SW480 (cell line): ENCODE measurements at places on chromosomes 6 and 20.

GRCh38 chr6:24125980-24126379 lies at the start of gene NRSN1:
NRSN1 (plus strand) TSS chr6:24126215; CDS start chr6:24134328, 8,113 bp downstream.
- no peak for DNase-seq

DNA sequence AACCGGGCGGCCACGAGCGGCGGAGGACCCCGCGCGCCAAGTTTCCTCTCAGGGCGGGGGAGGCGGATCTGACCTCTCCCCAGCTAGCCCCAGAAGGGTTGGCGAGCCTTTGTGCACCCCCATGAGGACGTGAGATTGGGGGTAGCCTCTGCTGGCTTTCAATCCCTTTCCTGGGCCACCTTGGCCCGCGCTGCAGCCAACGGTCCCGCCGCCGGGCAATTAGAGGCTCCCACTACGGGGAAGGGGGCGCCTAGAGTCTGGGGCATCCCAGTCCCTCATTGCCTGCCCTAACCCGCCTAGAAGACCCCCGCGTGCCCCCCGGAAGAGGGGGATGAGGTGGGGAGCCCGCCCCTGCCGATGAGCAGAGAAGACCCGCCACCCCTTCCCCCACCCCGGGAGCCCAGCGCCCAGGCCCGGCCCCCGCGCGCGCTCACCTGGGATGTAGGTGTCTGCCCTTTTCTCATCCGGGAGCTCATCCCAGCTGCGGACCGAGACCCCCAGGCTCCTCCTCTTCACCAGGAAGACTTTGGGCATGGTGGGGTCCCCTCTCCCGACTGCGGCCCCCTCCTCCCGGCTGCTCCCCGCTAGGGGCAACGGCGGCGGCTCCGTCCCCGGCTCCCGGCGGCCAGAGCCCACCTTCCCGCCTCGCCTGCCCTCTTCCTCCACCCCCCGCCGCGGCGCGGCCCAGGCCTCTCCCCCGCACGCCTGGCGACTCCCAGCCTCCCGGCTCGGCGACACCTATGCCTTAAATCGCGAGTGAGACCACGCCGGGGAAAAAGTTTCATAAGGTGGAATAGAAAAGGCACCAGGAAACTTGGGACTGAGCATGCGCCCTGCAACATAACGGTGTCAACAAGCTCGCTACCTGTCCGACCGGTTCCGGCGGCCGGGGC lies at the start of gene OVOL2:
Gene OVOL2 (minus strand): TSS at position 816 of the 893 bp plus-strand sequence. CDS start 282 bp downstream, at position 534.
- DNase-seq = peak; percentile 79

- DNase-seq = no peak
These were observed 8.2 kb downstream of the HELZ2 start for GRCh38 chr20:63565699-63566335.

- peak; percentile 80 for DNase-seq
These were observed 154.8 kb downstream of the PDSS2 start for GRCh38 chr6:107304421-107305025.

GRCh38 chr20:61163031-61163430 lies 89.0 kb upstream of the CDH4 start:
- DNase-seq = no peak

DNA sequence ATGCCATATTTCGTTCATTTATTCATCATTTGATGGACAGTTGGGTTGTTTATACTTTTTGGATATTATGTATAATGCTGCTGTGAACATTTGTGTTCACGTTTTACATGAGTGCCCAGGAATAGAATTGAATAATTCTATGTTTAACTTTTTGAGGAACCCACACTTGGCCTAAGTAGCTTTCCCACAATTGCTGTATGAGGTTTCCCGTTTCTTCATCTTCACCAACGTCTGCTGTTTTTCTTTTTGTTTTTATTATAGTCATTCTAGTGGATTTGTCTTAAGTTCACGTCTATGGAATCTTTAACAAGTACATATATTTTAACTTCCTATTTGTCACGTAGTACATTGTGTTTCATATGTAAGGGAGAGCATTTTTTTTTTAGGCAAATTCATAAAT lies 110.3 kb downstream of the JARID2 start:
- DNase-seq = no peak

DNA sequence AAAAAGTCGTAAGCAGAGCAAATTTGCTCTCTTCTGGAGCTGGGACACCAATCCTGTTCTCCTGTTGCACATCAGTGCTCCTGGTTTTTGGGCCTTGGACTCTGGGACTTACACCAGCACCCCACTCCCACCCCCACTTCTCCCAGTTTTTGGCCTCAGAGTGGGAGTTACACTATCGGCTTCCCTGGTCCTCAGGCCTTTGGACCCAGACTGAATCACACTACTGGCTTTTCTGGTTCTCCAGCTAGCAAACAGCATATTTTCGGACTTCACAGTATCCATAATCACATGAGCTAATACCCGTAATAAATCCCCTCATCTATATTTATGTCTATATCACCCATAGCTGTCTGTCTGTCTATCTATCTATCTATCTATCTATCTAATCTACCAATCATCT lies 23.2 kb upstream of the ASCC3 start:
- no peak for DNase-seq

- DNase-seq = no peak
These were observed 29.5 kb downstream of the GLP1R start for GRCh38 chr6:39077882-39078594.

DNA sequence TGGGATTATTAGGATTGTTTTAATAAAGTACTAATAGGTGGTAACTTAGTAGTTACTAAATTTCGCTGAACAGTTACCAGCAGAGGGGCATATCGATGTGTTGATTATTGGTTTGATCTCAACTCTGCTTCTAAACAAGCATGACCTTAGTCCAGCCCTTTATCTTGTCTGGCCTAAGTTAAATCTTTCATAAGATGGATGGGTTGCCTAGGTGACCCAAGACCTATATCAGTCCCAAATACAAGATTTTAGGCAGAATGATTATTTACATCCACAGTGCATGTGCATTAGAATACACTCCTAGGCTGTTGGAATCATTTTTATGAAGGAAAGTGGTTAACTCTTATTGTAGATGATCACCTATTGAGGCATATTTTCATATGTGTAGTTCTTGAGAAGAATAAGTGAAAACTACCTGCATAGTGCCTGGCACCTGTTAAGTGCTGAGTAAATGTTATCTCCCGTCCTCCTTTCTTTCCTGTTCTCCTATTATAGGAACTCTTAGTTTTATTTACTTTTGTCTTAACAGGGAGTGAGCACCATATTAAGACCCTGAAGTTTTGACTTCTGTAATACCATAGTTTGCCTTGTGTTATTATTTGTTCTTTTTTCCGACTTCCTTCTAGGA lies 1.1 kb downstream of the HSF2 start:
- DNase-seq = no peak

GRCh38 chr6:80098392-80098791 lies 8.1 kb upstream of the BCKDHB start:
- no peak for DNase-seq

GRCh38 chr20:32675223-32675975 lies 1.7 kb upstream of the C20orf203 start:
- DNase-seq = peak; percentile 92

GRCh38 chr20:833450-834150 lies at the start of gene FAM110A:
FAM110A (plus strand) TSS chr20:833715; CDS start chr20:844805, 11,090 bp downstream.
- peak; percentile 95 for DNase-seq

GRCh38 chr20:47335251-47336128 lies 21.0 kb downstream of the ZMYND8 start:
- no peak for DNase-seq

- no peak for DNase-seq
These were observed 230.1 kb downstream of the SAMD5 start for GRCh38 chr6:147738516-147739162.

- DNase-seq = no peak
These were observed 1267.0 kb upstream of the CITED2 start for GRCh38 chr6:140641412-140641811.

GRCh38 chr6:118931436-118931835 lies 3.5 kb downstream of the MCM9 start:
- DNase-seq = no peak

DNA sequence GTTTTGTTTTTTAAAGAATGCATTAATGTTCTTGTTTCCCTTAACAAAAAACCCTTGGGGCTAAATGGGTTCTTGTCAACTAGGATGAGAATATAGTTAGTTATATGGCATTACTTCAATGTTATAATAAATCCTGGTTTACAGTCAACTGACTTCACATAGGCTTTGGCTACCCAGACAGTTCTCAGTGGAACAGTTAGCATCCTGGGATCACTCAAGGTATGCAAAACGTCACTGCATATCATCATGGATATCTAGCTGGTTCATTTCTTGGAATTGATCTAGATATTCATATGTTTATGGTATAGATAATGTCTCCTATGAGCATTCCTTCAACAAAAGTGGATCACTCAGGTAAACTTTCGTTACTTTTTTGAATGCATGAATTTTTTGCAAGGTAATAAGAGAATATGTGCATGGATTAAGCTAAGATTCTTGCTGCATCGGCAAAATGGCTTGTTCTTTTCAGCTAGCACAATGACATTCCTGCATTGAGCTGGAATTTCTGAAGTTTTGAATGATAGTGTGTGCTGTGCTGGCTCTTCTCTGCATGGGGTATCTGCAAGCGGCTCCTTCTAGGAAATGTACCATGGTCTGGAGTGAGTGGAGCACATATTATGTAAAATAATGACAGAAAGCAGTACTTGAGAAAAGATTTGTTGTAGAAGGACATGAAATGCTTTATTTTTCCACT lies 138.9 kb downstream of the ADGRG6 start:
- DNase-seq = no peak

GRCh38 chr20:38298768-38299288 lies 5.1 kb upstream of the BPI start:
- no peak for DNase-seq

DNA sequence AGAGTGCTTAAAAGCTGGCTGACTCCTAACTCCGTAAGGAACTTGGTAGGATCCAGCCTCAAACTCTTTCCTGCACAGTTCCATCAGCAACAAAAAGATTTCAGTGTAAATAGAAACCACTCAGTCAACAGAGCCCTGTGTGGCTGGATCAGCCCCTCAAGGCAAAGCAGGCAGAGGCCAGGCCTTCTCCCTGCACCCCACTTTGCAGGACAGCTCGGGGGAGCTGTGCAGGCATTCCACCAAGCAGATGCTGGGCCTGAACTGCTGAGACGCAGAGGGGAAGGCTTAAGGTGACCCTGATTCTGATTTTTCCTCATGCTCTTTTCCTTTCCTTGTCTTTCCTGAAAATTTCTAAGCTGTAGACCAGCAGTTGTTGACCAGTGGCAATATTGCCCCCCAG lies 91.5 kb downstream of the NFATC2 start:
- DNase-seq = no peak

DNA sequence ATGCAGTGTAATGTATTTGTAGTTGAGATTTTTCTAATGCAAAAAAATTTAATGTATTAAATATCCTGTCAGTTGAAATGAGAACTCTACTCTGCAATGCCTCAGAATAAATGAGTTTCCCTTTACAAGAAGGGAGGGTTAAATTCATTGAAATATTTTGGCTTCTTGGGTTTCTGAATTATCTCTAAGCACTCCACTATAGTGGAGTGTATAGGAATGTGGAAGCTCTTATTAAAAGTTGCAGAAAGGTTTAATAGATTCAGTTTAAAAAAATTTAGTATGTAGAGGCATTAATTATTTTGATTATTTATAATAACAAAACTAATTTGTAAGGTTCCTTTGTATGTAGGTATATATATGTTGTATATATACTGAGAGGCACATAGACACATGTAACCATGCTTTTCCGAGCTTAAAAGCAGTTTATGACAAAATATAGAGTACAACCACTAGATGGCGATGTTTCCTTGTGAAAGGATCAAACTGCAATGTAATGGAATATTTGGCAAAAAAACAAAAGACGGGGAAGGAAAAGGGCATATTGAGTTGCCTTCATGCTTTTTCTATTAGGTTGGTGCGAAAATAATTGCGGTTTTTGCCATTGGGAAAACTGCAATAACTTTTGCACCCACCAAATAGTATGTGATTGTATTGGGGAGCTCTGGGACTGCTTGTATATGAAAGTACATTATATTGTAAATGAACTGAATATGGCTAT lies 144.2 kb downstream of the MYO6 start:
- peak; percentile 37 for DNase-seq

DNA sequence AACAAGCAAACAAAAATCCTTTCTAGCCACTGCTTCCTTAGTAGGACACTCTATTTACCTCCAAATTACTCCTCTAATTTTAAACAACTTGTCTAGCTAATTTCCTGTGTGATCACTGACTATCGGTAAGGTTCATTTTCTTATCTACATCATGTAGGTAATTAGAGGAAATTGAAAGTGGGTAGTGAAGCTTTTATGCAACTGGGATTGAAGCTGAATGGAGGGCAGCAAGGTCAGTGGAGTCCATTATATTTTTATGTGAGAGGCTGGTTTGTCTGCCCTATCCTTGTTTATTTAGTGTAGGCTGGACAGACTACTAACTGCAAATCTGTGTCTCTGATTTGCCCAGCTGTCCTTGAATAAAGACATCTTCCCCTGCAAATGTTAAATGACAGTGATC lies 88.5 kb upstream of the SIM1 start:
- DNase-seq = no peak

DNA sequence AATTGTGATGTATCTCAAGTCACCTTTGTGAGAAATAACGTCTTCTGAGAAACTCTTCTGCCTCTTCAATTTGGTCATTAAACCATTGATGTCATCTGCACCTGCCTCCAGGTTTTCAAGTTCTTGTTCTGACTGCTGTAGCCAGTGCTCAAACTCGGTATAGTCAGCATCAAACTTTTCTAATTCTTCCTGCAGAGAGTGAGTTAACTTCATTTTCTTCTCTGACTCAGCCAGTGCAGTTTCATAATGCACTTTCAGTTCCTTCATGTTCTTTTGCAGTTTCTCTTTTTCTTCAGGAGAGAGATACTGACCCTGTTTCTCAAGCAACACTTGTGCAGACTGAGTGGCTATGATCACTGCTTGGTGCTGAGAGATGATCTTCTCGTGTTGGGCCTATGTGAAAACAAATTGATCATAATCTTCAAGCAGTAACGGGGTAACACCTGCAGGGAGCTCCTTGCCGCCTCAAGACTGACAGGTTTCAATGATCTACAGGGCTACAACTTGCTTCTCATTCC lies 48.8 kb downstream of the DST start:
- no peak for DNase-seq

GRCh38 chr6:149342525-149342924 lies 25.0 kb downstream of the TAB2 start:
- no peak for DNase-seq

DNA sequence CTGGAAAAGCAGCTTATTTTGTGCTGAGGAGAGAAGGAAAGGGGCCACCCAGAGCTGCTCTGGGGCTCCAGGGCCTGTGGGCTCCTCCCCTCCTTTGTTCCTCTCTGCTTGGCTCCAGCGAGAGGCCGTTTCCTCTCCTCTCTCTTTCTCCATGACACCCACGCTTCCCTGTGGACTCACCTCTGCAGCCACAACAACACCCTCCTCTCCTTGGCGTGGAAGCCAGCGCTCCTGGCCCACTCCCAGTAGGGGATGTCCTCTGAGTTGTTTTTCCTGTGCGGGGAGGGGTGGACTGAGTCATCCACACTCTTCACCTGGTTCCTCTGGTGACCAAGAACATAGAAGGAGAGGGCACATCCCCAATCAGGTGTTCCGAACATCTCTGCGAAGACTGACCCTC lies 4.9 kb upstream of the CDSN start:
- DNase-seq = peak; percentile 58

DNA sequence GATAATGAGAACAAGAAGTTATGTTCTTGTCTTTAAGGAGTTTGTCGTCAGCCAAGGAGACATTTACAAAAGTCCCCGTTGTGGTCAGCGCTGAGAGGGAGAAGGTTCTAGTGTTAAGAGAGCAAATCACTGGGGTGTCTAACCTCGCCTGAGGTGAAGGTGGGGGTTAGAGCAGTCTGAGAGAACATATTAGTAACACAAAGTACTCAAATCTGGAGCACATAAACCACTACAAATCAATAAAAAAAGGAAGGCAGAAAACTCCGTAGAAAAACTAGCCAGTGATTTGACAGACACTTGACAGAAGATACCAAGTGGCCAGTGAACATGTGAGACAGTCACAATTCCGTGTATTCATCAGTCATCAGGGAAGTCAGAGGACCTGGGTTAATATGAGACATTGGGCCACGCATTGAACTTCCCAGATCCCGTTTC lies 45.4 kb downstream of the CDS2 start:
- no peak for DNase-seq
